Fibroblast of lung (primary cell): ENCODE measurements at places on chromosomes 3 and 15. TPM values are rescaled to one million over a fixed set of nuclear protein-coding genes. Genes with fewer than 3 reads are reported as not detected.

- H3K27me3 ChIP-seq = no peaks in the 10 kb centered on the region
- H3K4me1 ChIP-seq = no peaks in the 10 kb centered on the region
- no peak overlapping the region for H3K27ac ChIP-seq
- peak; percentile 69 for DNase-seq
- H3K4me3 ChIP-seq = no peak overlapping the region
Observed at GRCh38 chr3:81308306-81308705, 453.1 kb downstream of the GBE1 start.

GRCh38 chr3:43817825-43818224, 127.1 kb downstream of the ABHD5 start:
- no peak for DNase-seq
- H3K36me3 ChIP-seq = no peaks in the 10 kb centered on the region
- H3K4me3 ChIP-seq = no peak overlapping the region
- H3K4me1 ChIP-seq = no peaks in the 10 kb centered on the region
- no peaks in the 10 kb centered on the region for H3K27me3 ChIP-seq
- H3K27ac ChIP-seq = no peak overlapping the region

Gene SCN11A
- under 0.01 and 0.17 TPM in 2 replicates for total RNA-seq

Gene CPNE9
- total RNA-seq = under 0.01 TPM in 1 of 2 replicates, not detected in the other

- no peak overlapping the region for H3K4me3 ChIP-seq
- H3K27me3 ChIP-seq = no peaks in the 10 kb centered on the region
- DNase-seq = peak; percentile 78
- H3K36me3 ChIP-seq = no peaks in the 10 kb centered on the region
Observed at GRCh38 chr15:79863886-79864285, 32.9 kb downstream of the MTHFS start.

DNA sequence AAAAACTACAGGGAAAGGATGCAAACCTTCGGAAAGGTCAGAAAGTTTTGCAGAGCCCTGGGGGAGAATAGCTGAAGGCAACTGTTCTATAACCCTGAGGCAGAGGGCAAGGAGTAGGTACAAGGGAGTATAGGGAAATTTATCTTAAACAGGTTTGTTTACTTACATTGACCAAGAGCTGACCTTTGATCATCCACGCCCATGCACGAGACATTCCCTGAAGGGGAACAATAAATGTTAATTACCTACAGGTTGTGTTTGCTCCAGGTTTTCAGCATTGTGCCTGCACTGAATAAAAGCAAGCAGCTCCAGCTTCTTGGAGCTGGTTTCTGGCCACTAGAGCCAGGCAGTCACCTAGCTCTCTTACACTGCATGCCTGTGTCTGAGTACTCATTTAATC, 524.5 kb upstream of the TGFBR2 start:
- no peaks in the 10 kb centered on the region for H3K27me3 ChIP-seq
- H3K4me1 ChIP-seq = no peaks in the 10 kb centered on the region
- no peak overlapping the region for H3K27ac ChIP-seq
- H3K36me3 ChIP-seq = no peaks in the 10 kb centered on the region
- DNase-seq = no peak

DNA sequence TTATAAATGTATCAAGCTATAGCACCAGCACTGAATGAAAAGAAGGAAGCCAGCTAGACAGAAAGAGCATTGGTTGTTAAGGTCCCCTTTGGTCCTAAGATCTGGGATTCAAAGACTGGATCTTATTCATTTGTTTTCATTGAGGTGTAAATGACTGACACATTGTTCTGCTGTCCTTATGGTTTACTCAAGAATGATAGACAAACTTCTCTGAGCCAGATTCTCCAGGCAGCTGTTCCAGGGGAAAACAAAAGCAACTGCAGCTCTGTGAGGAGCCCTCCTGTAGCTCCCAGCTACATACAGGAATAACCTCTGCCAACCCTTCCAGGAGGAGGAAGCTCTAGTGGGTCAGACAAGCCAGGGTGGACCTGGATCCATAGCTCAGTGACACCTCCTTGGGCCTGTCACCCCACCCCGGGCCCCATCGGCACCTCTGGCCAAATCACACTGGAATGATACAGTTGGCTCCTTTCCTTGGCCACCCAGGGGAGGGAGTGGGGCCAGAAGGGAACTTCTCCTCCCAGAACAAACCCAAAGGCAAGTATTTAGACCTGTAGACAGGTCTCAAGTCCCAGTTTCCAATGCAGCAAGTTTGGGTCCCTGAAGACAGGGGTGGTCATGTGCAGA, 57.8 kb downstream of the ZNF621 start:
- no peak for DNase-seq
- no peak overlapping the region for H3K27ac ChIP-seq
- H3K4me1 ChIP-seq = no peaks in the 10 kb centered on the region
- no peak overlapping the region for H3K4me3 ChIP-seq

DNA sequence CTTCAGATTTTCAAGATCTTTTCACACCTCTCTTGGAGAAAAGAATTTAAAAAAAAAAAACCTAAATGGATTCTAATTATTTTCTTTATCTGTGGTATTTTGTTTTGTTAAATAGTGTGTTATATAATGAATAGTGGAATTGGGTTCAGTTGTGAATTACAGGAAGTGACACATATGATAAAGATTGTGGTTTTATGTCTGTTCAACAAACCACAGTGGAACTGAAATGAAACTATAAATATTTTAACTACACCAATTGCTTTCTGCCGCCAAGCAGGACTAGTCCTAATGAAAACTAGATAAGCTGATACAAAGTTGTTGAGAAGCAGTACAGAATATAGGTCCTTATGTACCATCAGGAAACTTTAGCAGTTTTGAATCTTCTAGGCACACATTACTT, 121.6 kb downstream of the UBE2E2 start:
- no peak overlapping the region for H3K4me3 ChIP-seq
- H3K27me3 ChIP-seq = no peaks in the 10 kb centered on the region
- H3K36me3 ChIP-seq = no peaks in the 10 kb centered on the region
- H3K4me1 ChIP-seq = no peaks in the 10 kb centered on the region
